Right renal cortex interstitium (tissue), 3 donors: ENCODE measurements at places on chromosomes 13 and 19.

GRCh38 chr19:11027381-11027780 is 61.9 kb upstream of the LDLR start:
- no peak for DNase-seq

- DNase-seq = no peak
Measured at GRCh38 chr19:18495204-18495911, 26.5 kb downstream of the ELL start.

DNA sequence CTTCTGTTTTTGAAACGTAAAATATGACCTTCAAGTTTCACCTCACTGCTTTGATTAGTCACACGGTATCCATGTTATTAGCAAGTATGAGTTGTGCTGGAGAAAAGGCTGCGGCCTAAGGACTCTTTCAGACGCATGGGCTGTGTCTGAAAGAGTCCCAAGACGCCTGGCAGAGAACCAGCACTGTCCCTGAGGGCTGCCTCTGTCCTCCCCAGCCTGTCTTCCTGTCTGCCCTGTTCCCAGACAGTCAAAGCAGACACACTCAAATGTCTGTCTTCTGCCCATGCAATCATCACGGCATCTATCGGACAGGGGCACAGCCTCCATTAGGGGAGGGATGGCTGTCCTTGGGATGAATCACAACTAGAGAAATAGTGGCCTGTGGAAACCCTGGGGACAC is 65.5 kb downstream of the DPY19L3 start:
- DNase-seq = no peak

DNA sequence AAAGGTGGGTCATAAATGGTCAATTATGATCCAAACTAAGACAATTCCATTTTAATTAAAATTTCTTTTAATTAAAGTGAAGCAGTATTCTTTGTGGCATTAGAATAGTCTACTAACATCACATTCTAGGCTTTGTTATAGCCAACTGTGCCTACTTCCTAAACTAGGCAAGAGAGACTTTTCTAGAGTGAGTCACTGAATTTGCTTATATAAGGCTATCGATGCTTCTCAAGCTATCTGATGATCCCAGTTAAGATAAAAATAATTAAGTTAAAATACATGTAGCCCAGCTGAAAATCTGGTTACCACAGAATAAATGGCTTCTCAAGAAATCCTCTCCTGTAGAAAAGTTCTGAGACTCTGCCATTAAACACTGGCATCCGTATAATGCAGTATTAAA is 12.5 kb downstream of the ANKRD10 start:
- DNase-seq = no peak

- peak; percentile 29 for DNase-seq
Measured at GRCh38 chr19:15449620-15450527, at the start of gene WIZ. WIZ (minus strand) TSS chr19:15449956; CDS start chr19:15448307, 1,649 bp downstream.

DNA sequence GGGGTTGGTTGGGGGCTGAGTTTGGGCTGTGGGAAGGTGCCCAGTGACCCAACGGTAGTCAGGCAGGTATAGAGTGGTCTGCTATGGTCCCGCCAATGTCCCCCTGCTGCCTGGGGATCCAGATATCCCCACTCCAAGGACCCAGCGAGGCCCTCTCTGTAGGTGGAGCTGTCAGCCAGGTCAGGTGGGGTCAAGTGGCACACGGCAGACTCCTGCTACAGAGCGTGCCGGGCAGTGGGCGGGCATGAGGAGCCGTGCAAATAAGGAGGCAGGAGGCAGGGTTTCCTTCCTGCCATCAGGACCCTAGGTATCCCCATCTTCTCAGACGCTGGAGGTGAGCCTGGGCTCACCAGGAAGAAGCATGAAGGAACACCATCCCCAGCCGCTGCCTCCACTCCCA is 14.9 kb downstream of the EVI5L start:
- DNase-seq = no peak

- DNase-seq = no peak
Measured at GRCh38 chr19:36183245-36183628, 31.0 kb upstream of the COX7A1 start.

DNA sequence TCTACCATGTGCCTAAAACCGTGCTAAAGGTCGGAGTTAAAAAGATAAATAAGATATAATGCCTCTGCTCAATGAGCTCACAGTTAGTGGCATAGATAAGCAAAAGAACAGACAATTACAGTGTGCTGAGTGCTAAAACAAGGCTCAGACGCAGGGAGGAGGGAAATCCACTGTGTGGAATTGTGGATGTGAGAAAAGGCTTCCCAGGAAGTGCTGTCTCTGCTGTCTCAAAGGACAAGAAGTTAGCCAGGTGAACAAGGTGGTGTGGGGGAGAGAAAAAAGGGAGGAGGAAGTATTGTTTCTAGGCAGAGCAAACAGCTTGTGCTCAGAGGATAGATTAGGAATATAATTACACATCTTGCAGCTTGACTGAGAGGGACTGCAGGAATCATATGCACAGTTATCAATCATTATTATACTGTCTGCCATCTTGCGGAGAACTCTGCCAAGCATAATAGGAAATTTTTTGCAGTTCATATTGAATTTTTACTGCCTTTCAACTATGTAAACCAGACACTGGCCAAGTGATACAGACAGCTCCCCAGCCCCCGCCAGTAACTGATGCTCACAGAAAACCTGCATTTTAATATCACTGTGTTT is 9.3 kb downstream of the C13orf42 start:
- no peak for DNase-seq
